ENCODE measurements at places on chromosomes 3 and 15.

DNA sequence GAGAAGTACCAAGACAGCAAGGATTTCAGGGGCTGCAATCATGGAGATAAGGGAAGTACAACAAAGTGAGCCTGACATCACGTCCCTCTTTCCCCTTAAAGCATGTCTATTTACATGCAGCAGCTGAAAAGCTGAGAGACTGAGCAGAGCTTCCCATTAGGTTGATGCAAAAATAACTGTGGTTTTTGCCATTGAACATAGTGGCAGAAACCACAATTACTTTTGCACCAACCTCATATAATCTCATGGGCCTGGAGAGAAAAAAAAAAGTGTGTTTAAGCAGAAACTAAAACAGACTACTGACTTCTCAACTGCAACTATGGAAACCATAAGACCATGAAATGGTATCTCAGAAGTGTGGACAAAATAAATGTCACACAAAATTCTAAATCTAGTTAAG is 48.3 kb downstream of the CCDC12 start:
- DNase-seq = no peak

DNA sequence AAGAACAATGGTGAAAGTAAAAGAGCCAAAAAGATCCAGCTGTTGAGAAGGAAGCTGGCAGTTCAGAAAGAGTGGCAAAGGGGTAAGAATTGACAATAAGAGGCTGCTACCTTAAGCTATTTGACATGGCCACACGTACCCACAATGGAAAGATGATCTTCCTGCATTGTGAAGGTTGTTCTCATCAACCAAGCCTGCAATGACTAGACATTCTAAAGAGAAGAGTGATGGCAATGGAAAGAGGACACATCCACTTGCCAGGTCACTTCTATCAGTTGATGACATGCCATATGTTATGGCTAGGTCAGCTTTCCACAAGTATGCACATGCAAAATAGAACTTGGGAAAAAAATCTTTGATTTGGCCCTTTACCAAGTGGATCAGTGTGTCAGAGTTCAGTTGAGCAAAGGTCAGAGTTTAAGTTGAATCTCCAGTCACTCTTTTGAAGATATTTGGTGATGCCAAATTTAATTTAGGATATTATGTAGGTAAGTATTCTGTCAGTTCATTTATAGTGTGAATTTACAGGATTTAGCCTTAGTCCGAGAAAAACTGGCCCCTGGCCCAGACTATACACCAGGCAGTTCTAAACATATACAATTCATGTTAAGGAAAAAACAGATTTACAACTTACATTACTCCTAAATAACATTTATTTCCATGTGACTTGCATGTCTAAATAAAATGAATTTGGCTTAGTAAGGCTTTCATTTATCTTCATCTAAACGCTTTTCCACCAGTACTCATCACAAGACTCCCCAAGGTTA is 104.9 kb upstream of the FLNB start:
- no peak for DNase-seq

- DNase-seq = no peak
Observed at GRCh38 chr15:83063551-83063950, 3.5 kb downstream of the BTBD1 start.

- DNase-seq = no peak
Observed at GRCh38 chr15:41269887-41270286, 38.8 kb downstream of the CHP1 start.

- DNase-seq = no peak
Observed at GRCh38 chr3:46184469-46184868, 23.6 kb downstream of the CCR1 start.

- peak; percentile 96 for DNase-seq
Observed at GRCh38 chr3:39177708-39178332, 14.6 kb downstream of the XIRP1 start.

GRCh38 chr15:33163816-33164215 is 30.7 kb downstream of the FMN1 start:
- no peak for DNase-seq

DNA sequence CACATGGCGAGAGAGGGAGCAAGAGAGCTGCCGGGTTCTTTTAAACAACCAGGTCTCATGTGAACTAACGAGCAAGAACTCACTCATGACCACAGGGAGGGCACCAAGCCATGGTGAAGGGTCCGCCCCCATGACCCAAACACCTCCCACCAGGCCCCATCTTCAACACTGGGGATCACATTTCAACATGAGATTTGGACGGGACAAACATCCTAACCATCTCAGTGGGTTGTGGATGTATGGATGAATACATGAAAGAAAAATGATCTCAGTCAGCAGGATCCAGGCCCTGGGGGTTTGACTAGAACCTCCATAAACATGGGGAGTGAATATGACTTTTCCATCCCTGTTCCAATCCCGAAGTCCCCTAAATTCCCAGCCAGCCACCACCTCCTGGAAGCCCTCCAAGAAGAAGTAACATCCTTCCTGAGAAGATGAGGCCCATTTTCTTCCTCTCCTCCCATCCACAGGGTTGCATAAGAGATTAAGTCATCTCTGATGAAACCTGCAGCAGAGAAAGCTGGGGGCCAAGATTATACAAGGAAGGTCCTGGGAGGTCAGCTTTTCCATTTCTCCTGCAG is 9.5 kb downstream of the CAV3 start:
- no peak for DNase-seq

DNA sequence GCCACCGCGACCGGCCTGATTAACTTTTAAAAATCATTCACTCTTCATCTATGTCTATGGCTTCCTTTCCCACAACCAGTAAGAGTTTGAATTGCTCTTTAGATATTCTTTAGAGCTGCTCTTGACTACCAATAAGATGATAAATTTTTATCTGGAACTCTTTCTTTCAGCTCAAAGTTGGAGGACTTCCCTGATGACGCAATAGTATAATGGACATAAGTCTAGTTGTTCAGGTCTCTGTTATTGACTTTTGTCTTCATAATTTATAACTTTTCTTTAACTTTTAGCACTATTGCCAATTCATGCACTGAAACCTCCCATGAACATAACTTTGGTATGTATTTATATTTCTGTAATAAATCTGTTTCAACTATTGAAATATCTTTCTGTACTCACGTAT is 61.3 kb upstream of the NLGN1 start:
- no peak for DNase-seq

- DNase-seq = no peak
Observed at GRCh38 chr3:25044762-25045710, 383.0 kb upstream of the RARB start.

DNA sequence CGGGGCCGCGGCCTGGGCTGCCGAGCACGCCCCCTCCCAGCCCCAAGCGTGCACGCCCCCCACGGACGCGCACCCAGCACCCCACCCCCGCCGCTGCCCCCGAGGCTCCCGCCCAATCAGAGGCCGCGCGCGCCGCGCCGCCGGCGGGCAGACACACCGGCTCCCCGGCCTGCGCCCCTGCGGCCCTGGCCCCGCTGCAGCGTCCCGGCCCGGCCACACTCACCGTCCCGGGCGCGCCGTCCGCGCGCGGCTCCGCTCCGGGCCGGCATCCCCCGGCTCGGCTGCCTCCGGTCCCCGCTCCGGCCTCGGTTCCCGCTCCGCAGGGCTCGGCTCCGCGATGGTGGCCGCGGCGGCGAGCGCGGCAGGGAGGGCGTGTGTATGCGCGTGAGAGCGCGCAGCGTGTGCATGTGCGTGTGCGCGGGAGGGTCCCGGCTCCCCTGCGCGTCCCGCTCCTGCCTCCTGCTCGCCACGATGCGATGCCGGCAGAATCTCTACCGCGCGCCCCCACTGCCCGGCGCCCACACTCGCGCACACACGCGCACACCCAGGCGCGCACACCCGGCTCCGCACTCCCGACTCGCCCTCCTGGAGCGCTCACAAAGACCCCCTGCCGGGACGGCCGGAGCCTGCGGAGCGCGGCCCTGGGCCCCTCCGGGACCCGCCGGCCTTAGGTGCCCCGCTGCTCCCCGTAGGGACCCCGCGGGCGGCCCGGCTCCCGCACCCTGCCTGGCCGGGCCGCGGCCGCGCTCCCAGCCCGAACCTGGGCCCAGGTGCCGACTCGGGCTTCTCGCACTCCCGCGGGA is 186.5 kb upstream of the LINGO1 start:
- no peak for DNase-seq

DNA sequence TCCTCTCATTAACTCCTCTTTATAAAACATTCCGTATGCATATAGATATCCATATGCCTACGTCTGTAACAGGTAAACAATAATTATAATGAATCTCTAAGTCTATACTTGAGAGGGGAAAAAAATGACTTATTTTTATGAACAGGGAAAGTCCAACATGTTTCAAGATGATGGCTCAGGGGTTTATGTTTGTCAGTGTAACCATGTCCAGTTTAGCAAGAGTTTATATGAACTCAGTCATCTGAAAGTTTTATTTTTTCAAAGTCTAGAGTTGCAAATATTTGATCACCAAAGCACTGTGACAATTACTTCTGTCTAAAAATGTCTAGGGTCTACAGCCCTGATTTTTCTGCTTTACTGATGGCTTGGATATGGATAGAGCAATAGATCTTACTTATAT is 559.4 kb upstream of the KCNMB2 start:
- DNase-seq = no peak

- no peak for DNase-seq
Observed at GRCh38 chr3:17831366-17831765, 88.9 kb upstream of the TBC1D5 start.

DNA sequence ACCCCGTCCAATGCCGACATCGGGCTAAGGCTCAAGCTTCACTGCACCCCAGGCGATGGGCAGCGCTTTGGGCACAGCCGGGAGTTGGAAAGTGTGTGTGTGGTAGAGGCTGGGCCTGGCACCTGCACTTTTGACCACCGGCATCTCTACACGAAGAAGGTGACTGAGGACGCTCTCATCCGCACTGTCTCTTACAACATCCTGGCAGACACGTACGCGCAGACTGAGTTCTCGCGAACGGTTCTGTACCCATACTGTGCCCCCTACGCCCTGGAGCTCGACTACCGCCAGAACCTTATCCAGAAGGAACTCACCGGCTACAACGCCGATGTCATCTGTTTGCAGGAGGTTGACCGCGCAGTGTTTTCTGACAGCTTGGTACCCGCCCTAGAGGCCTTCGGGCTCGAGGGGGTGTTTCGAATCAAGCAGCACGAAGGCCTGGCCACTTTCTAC is 1.0 kb downstream of the PDE12 start:
- DNase-seq = no peak

GRCh38 chr15:74857671-74858368 is 14.9 kb upstream of the ULK3 start:
- DNase-seq = no peak

GRCh38 chr3:111604119-111604518 is 9.0 kb upstream of the ZBED2 start:
- no peak for DNase-seq

- no peak for DNase-seq
Observed at GRCh38 chr15:99042892-99043291, 35.3 kb upstream of the PGPEP1L start.

Data from sigmoid colon (tissue), 7 donors.